Mucosa of descending colon (tissue), 3 donors: ENCODE measurements at places on chromosomes 2 and 18.

DNA sequence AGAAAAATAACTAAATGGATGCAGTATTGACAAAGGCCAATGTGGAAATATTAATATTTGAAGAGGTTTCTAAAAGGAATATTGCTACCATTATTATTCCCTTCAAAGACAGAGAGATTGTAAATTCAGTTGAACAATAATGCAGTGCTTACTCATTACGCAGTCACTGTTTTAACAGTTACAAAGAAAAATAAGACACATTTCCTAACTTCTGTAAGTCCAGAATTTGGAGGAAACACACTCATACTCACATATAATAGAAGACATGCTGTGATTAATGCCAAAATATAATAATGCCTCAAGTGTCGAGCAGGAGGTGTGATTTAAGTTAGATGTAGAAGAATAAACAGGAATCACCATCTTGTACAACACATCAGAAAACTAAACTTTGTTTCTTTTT, 389.2 kb downstream of the FBXO15 start:
- no peak for DNase-seq

DNA sequence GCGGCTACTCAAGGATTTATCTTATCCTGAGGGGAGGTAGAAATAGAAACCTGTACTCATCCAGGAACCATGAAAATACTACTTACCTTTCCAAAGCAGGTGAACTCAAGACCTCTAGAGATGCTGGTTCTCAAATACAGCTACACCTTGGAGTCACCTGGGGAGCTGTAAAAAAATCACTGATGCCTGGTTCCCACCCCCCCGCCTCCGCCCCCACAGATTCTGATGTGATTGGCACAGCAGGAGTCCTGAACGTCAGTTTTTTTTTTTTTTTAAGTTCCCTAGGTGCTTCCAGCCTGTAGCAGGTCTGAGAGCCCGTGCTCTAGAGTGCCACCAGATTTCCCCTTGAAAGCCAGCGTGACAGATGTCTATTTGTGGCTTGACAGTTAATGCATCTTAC, 113.6 kb downstream of the MRO start:
- no peak for DNase-seq

GRCh38 chr2:5433855-5434254, 258.3 kb upstream of the SOX11 start:
- no peak for DNase-seq

- DNase-seq = no peak
Observed at GRCh38 chr2:30565851-30566358, 118.9 kb downstream of the LCLAT1 start.

DNA sequence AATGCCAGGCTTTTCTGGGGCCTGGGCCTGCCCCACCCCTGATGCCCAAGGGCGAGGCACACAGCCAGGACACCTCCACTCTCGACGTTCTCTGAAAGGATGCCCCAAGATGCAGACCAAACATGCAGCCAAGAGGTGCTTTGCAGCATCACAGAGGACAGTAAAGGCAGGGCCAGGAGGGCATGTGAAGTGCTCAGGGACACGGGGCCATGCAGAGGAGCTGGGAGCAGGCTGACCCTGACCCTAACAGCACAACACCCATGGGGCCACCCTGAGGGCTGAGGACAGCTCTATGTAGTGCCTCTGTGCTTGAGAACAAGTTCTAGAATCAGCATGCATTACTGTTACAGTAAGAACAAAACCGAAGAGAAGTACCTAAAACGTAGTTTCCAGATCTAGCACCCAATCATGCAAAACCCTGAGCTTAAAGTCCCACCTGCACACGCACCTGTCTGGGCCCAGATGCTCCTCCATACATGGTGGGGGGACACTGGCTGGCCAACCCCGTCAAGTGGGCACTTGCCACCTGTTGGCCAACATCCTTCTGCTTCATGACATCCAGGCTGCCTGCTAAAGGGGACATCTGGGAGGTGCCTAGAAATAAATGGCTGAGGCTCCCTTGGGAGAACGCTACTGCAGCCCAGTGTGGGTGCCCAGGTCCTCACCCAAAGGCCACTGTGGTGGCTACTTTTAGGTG, 15.4 kb downstream of the HS6ST1 start:
- DNase-seq = peak; percentile 19

DNA sequence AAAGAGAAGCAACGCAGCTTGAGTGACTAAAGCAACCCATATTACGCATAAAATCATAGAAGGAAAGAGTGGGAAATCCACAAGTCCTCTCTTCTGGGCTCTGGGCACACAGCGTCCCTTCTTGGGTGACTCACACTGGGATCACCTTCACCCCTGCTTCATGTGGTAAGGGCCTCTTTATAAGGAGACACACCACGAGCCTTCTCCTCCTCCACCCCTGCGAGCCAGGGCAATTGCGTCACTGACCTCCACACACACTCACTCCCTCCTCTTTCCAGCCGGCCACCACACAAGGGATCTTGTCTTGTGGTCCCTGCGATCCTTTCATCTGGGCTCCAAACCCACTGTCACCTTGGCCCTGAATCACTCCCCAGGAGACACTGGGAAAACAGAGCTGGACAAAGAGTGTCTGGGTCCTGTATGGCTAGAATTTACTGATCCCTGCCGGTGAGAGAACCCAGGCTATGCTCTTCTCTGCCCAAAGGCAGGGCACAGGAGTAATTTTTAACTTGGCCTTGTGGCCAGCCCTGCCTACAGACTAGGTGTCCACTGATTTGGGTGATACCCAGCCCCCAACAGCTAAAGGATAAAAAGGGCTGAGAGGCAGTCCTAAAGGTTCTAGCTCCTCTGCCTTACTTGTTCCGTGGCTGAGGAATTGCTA, 35.3 kb downstream of the NHEJ1 start:
- peak; percentile 88 for DNase-seq

DNA sequence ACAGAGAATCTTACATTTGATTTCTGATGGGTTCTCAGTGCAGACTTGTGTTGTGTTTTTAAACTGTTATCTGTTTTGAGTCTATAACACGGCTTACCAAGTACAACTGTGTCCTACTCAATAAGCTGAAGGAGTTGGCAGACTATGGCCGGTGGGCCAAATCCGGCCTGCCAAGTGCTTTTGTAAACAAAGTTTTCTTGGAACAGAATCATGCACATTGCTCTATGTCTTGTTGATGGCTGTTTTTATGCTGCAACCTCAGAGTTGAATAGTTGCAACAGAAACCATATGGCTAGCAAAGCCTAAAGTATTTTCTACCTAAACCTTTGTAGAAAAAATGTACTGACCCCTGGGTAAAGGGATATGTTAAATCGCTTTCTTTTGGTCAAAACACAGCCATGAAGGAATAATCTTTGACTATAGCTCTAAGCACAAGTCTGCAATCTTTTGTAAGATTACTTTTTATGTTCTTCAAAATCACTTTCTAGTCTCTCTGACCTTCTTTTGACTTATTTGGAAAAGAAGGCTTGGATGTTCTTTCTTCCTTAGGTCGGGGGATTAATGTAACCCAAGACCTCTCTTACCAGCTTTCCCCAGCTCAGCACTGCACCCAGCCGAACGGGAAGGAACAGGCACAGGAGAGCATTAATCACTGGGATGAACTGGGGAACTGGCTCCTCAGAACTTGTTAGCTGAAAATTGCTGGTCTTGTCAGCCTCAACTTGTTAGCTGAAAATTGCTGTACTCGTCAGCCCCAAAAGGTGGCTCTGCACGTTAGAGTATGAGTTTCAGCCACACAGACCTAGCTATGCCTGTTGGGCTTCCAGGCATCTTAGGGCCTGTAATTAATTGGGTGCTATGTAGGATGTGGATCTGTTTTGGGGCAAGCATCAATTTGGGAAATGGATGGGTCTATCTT, 75.4 kb downstream of the CD8B2 start:
- no peak for DNase-seq

DNA sequence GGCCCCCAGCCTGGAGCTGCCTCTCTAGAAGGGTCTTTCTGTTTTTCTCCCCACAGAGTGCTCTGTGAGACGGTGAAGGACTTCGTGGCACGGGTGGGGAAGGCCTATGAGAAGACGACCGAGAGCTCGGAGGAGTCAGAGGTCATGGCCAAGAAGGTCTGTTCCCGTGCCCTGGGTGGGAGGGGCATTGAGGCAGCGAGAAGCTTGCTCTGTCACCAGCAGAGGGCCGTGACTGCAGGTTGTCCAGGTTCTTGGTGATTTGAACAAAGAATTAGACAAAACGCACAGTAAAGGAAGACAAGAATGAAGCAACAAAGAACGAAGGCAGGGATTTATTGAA, 93.9 kb downstream of the DGKD start:
- DNase-seq = no peak

DNA sequence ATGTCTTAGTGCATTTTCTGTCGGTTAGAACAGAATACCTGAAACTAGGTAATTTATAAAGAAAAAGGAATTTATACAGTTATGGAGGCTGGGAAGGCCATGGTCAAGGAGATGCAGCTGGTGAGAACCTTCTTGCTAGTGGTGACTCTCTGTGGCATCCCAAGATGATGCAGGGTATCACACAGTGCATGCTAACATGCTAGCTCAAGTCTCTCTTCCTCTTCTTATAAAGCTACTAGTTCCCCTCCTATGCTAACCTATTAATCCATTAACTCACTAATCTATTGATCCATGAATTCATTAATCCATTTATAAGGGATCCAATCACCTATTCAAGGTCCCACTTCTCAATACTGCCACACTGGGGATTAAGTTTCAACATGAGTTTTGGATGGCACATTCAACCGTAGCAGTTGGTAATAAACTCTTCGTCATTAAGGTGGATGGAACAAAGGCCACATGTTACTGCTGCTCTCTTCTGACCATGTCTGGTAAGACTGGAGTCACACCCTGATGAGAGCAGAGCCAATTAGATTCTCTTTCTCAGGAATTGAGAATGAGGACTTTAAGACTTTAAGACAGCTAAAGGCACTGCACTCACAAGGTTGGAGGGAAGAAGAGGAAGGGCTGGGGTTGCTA, 211.6 kb upstream of the SMAD7 start:
- DNase-seq = peak; percentile 33

GRCh38 chr2:175009917-175010621, 4.9 kb upstream of the CHN1 start:
- no peak for DNase-seq

GRCh38 chr18:10748641-10749040, 222.8 kb downstream of the NAPG start:
- DNase-seq = no peak

DNA sequence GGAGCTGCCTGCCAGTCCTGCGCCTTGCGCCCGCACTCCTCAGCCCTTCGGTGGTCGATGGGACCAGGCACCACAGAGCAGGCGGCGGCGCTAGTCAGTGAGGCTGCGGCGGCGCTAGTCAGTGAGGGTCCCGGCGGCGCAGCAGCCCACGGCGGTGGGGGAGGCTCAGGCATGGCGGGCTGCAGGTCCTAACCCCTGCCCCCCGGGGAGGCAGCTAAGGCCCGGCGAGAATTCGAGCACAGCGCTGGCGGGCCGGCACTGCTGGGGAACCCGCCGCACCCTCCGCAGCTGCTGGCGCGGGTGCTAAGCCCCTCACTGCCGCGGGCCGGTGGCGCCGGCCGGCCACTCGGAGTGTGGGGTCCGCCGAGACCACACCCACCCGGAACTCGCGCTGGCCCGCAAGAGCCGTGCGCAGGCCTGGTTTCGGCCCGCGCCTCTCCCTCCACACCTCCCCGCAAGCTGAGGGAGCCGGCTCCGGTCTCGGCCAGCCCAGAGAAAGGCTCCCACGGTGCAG, 867.4 kb downstream of the DSC3 start:
- DNase-seq = peak; percentile 44

GRCh38 chr18:63073481-63073880, 246.1 kb downstream of the BCL2 start:
- no peak for DNase-seq

GRCh38 chr2:164054651-164055050, 318.8 kb upstream of the FIGN start:
- DNase-seq = no peak

GRCh38 chr18:40380686-40381439, 1574.2 kb upstream of the PIK3C3 start:
- DNase-seq = no peak

DNA sequence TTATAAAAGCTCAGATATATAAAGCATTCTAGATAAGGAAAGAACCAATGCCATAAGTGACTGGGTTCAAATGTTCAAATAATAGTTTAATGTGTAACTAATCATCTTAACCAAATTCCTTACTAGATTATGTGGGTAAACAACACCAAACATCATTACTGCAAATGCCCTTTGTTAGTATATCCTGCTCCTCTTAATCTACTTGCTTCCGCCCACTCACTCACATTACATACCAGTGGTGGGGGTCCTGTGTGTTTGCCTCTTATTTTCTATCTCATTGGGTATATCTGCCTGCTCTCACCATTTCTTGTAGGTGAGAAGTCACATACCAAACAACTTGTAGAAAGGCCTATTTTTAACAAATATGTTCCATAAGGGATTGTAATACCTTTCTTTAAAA, 562.1 kb downstream of the NRXN1 start:
- no peak for DNase-seq

DNA sequence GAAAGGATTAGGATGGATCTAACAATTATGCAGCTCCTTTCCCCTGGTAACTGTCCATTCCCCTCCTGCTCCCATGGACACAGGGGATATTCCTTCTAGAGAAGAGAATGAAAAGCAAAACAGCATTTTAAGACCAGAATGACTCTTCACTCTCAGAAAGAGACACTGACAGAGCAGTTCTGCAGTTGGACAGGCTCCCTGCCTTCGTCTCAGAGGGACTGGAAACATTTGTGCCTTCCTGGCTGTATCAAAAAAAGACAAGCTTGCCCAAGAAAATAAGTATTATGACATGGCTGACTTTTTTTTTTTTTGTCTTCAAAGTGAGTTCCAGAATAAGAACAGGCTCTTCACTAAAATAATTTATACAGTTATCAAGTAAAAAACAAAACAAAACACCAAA, 9.5 kb downstream of the PID1 start:
- no peak for DNase-seq

GRCh38 chr18:54187372-54187771, 37.1 kb downstream of the MBD2 start:
- peak; percentile 38 for DNase-seq

DNA sequence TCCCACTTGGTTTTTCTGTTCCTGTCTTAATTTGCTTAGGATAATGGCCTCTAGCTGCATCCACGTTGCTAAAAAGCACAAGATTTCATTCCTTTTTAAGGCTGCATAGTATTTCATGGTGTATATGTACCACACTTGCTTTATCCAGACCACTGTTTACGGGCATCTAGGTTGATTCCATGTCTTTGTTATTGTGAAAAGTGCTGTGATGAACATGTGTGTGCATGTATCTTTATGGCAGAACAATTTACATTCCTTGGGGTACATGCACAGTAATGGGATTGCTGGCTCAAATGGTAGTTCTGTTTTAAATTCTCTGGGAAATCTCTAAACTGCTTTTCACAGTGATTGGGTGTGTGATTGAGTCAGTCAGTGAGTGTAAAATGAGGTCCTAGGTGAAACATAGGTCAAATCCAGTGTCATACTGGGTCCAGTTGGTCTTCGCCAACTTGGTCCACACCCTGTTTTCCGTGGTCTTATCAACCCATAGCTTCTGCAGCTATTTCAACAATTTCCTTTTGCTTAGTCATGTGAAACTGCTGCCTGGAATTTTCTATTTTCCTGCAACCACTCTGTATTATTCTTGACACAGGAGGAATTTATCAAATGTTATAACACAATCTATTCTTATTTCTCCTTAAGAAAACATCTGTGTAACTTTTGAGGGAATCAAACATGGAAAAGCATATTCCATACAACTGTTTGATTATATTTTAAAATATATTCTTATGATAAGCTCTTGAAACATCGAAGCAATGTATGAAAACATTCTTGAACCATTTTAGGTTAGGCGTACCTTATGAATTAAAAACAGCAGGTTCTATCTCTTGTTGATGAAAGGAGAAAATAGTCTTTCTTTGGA, 82.9 kb downstream of the ADCYAP1 start:
- no peak for DNase-seq
